Activated CD8-positive, alpha-beta T cell treated with anti-CD3 and anti-CD28 coated beads for 36 hours (primary cell): ENCODE measurements at places on chromosomes 1 and 21. TPM values are rescaled to one million over a fixed set of nuclear protein-coding genes. Genes with fewer than 3 reads are reported as not detected.
A peak's percentile ranks its signal among the peaks of the same experiment; 100 is the strongest.

GRCh38 chr1:184461321-184461720 lies 74.5 kb downstream of the C1orf21 start:
- no peaks in the 10 kb centered on the region for H3K36me3 ChIP-seq
- H3K27ac ChIP-seq, result no peak overlapping the region
- DNase-seq, result no peak
- no peak overlapping the region for H3K4me3 ChIP-seq

- H3K36me3 ChIP-seq, result no peaks in the 10 kb centered on the region
- H3K4me1 ChIP-seq, result no peaks in the 10 kb centered on the region
- DNase-seq, result no peak
- no peaks in the 10 kb centered on the region for H3K27me3 ChIP-seq
- H3K27ac ChIP-seq, result no peak overlapping the region
- no peak overlapping the region for H3K4me3 ChIP-seq
Observed at GRCh38 chr1:101363891-101364318, 127.1 kb downstream of the S1PR1 start.

The HMGCS2 gene
- total RNA-seq, result not detected

The CTBS gene
- 13.5 TPM for total RNA-seq

GRCh38 chr1:221801773-221802516 lies 60.1 kb upstream of the DUSP10 start:
- no peak overlapping the region for H3K27ac ChIP-seq
- no peak for DNase-seq
- no peaks in the 10 kb centered on the region for H3K27me3 ChIP-seq
- peaks cover 8% of the 10 kb centered on the region for H3K36me3 ChIP-seq
- peaks cover 17% of the 10 kb centered on the region for H3K4me1 ChIP-seq
- H3K4me3 ChIP-seq, result no peak overlapping the region

The SYT2 gene
- total RNA-seq, result not detected

DNA sequence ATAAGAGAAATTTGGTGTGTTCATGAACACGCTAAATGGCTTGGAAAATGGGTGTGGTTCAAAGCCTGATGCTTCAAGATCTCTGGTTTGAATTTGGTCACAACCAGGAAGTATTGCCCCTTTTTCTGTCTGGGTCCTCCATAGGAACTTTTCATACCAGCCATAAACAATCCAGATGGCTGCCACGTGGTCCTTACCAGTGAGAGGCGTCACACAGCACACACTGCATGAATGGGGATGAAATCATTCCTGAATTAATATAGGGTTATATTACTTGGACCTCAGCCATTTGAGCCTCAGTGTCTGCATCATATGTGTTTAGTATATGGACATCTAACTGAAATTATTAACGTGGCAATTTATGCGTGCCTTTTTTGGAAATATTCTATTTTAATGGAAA lies 64.0 kb downstream of the PRRX1 start:
- H3K36me3 ChIP-seq, result no peaks in the 10 kb centered on the region
- H3K4me1 ChIP-seq, result no peaks in the 10 kb centered on the region
- DNase-seq, result no peak
- no peak overlapping the region for H3K27ac ChIP-seq

DNA sequence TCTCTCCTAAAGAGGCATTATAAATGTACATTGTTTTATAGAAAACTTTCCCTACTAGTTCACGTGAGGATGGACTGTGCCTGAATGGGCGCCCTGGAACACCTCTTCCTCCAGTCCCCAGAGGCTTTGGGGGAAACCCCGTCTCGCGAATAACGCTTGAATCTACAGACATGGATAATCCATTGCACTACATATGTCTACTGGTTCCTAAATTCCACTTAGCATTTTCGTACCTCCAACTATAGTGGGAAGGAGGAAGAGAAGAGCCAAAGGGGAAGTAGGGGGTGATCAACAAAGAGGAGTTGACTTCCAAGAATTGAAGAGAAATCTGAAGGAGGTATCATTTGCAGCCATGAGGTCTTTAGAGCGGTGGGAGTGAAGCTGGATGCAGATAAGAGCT lies 11.1 kb downstream of the BARHL2 start:
- H3K27ac ChIP-seq, result no peak overlapping the region
- no peaks in the 10 kb centered on the region for H3K36me3 ChIP-seq
- peaks cover 76% of the 10 kb centered on the region for H3K27me3 ChIP-seq
- peaks cover 7% of the 10 kb centered on the region for H3K4me1 ChIP-seq
- H3K4me3 ChIP-seq, result peak overlapping the region; percentile 4

The HHAT gene
- 0.99 TPM for total RNA-seq

The FAM72D gene
- 23.2 TPM for total RNA-seq

The KCNE1 gene
- not detected for total RNA-seq

DNA sequence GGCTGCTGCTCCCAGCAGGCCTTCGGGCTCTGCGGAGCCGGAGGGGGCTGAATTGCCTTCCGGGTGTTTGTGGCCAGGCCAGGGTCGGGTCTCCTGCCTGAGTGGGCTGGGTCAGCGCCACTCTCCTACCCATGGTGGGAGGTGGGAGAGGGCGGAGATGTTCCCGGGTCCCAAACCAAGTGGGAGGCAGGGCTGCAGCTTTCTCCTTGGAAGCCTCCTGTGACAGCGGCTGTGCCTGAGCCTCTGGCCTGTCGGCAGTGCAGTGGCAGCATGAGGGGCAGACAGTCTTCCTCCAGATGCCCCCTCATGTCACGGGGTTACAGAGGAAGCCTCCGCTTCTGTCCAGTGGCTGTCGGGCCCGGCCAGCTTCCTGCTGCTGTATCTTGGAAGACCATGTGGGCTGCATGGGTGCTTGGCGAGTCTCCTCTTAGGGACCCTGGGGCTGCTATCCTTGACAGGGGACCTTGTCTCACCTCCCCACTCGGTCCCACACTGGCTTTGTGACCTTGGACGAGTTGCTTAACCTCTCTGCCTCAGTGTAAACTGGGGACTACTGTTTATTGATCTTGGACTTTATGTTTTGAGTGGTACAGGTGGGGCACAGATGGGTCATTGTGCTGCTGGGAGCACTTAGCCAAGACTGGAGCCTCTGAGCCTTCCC lies 4.3 kb downstream of the SKI start:
- H3K36me3 ChIP-seq, result peaks cover 35% of the 10 kb centered on the region
- peak overlapping the region; percentile 96 for H3K4me3 ChIP-seq
- DNase-seq, result no peak
- H3K4me1 ChIP-seq, result peaks cover 53% of the 10 kb centered on the region

The FOXD2 gene
- 0.11 TPM for total RNA-seq

DNA sequence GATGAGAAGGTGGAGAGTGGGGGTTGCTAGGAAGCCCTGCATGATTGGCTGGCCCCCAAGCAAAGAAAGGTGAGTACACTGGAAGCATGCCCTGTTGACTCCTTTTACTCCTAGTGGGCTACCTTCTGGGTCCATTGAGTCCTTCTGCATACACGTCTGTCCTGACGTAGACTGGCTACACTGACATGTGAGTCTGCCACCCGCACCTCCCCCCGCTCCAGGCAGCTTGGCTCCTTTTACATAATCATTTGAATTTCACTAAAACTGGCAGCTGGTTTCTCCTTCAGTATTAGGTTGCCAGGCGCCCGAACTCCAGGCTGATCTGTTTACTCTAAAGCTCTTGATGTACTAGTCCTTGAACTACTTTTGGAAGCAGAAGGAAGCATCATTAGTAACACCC lies 8.7 kb downstream of the MRPS21 start:
- DNase-seq, result no peak
- H3K27me3 ChIP-seq, result no peaks in the 10 kb centered on the region
- peaks cover 14% of the 10 kb centered on the region for H3K4me1 ChIP-seq
- peaks cover 41% of the 10 kb centered on the region for H3K36me3 ChIP-seq
- no peak overlapping the region for H3K4me3 ChIP-seq

DNA sequence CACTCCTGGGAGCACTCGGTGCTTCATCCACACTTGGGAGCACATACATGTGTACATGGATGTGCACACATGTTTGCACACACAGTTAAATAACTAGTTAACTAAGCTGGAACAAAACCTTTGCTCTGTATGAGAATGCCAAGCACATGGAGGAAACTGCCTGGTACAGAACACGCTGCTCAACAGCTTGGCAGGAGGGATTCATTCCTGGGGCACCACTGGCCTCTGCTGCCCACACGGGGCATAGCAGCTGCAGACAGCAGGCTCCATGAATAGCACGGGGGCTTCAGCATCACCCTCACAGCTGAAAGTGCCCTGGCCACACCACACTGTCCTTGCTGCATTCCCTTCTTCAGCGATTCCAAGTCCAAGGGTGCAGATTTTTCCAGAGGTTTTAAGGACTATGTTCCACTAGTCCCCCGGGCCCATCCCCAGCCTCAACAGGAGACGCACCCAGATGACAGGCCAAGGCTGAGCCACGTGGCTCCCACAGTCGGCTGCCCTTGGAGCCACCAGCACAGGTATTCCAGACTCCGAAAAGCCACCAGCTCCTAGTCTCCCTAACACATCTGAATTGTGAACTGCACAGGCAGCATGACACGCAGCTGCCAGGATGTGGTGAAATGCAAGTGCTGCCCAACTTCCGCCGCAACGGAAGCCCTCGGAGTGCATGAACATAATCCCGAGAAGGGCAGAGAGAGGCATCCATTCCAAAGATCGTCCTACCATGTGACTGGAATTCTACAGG lies 16.9 kb downstream of the NPHP4 start:
- DNase-seq, result peak; percentile 57
- H3K27ac ChIP-seq, result no peak overlapping the region
- H3K4me1 ChIP-seq, result peaks cover 3% of the 10 kb centered on the region

GRCh38 chr21:18840239-18840638 lies 436.7 kb upstream of the TMPRSS15 start:
- H3K4me3 ChIP-seq, result no peak overlapping the region
- H3K27me3 ChIP-seq, result no peaks in the 10 kb centered on the region
- no peaks in the 10 kb centered on the region for H3K36me3 ChIP-seq
- no peaks in the 10 kb centered on the region for H3K4me1 ChIP-seq
- H3K27ac ChIP-seq, result no peak overlapping the region

DNA sequence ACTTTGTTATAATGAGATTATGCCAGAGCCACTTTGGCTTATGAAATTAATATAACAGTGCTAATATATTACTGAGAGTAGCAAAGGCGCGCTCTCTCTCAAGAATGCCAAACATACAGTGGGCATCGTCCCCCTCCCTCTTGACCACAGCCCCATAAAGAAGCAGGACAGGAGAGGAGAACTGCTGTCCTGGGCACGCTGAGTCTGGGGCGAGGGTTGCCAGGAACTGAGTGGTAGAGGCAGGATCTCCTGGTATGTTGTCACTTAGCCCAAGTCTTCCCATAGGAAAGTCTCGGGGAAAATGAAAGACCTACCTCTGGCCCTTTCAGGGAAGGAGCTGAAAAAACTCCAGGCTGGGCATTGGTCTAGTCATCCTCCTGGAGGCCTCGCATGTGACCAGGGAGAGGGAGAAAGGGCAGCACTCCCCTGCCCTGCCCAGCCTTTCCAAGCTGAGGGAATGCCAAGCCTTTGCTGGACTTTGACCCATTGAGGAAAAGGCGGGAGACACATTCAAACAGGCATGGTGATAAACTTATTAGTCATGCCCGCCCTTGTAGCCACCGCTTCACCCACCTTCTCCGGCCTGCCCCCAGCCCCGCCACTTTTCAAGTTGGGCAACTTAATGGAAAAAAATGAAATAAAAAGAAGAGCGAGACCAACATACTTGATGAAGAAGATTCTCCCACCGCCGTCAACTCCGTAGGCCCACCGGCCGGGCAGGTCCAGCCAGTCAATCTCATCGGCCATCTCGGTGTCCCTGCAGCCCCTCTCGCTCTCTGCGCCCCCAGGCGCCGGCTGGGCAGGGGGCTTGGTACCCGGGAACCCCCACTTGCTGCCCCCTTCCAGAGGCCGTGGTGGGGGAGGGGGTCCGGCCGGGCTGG lies 17.4 kb upstream of the PLEKHA6 start:
- no peak overlapping the region for H3K27ac ChIP-seq
- H3K4me3 ChIP-seq, result peak overlapping the region; percentile 55
- H3K36me3 ChIP-seq, result no peaks in the 10 kb centered on the region
- H3K27me3 ChIP-seq, result peaks cover 14% of the 10 kb centered on the region

DNA sequence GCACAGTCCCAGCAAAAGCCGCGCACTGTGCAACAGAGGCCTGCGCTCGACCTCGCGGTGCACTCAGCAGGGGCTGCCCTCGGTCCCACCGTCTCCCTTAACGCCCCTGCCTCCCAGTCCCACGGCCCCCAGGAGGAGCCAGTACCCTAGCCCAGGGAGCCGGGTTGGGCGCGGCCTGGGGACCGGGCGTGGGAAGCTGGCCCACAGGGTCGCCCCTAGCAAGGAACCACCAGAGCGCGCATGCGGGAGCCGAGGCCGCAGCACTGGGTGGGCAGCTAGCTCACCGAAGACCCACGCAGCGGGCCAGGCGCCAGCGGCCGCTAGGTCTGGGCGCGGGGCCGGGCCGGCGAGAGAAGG lies 21.6 kb upstream of the ZNF678 start:
- DNase-seq, result no peak
- peak overlapping the region; percentile 52 for H3K4me3 ChIP-seq
- H3K4me1 ChIP-seq, result peaks cover 7% of the 10 kb centered on the region
- no peaks in the 10 kb centered on the region for H3K36me3 ChIP-seq
- H3K27me3 ChIP-seq, result no peaks in the 10 kb centered on the region

- no peak overlapping the region for H3K4me3 ChIP-seq
- no peaks in the 10 kb centered on the region for H3K27me3 ChIP-seq
- peaks cover 66% of the 10 kb centered on the region for H3K4me1 ChIP-seq
- no peak for DNase-seq
- no peak overlapping the region for H3K27ac ChIP-seq
- peaks cover 72% of the 10 kb centered on the region for H3K36me3 ChIP-seq
Observed at GRCh38 chr1:54397090-54397591, 9.1 kb downstream of the SSBP3 start.

GRCh38 chr1:30845237-30845903 lies 63.2 kb downstream of the SDC3 start:
- DNase-seq, result no peak
- peaks cover 60% of the 10 kb centered on the region for H3K27me3 ChIP-seq
- no peak overlapping the region for H3K4me3 ChIP-seq
- no peaks in the 10 kb centered on the region for H3K4me1 ChIP-seq
- H3K27ac ChIP-seq, result no peak overlapping the region

- no peak overlapping the region for H3K4me3 ChIP-seq
- DNase-seq, result no peak
- H3K27me3 ChIP-seq, result no peaks in the 10 kb centered on the region
- H3K27ac ChIP-seq, result no peak overlapping the region
Observed at GRCh38 chr1:45573231-45573804, 10.5 kb upstream of the NASP start.

GRCh38 chr1:50105433-50105832 lies 3.3 kb upstream of the ELAVL4 start:
- H3K36me3 ChIP-seq, result no peaks in the 10 kb centered on the region
- peaks cover 29% of the 10 kb centered on the region for H3K27me3 ChIP-seq
- no peak overlapping the region for H3K27ac ChIP-seq
- H3K4me3 ChIP-seq, result no peak overlapping the region

GRCh38 chr1:1101503-1101902 lies 14.4 kb downstream of the C1orf159 start:
- no peak overlapping the region for H3K4me3 ChIP-seq
- H3K27ac ChIP-seq, result no peak overlapping the region
- DNase-seq, result no peak
- peaks cover 63% of the 10 kb centered on the region for H3K4me1 ChIP-seq
- peaks cover 9% of the 10 kb centered on the region for H3K27me3 ChIP-seq

The LMX1A gene
- not detected for total RNA-seq

- H3K36me3 ChIP-seq, result peaks cover 7% of the 10 kb centered on the region
- H3K27ac ChIP-seq, result peak overlapping the region; percentile 10
- H3K4me3 ChIP-seq, result no peak overlapping the region
- H3K27me3 ChIP-seq, result no peaks in the 10 kb centered on the region
Observed at GRCh38 chr1:187074445-187075048, 245.8 kb downstream of the PLA2G4A start.

- no peak for DNase-seq
- no peak overlapping the region for H3K4me3 ChIP-seq
- H3K27ac ChIP-seq, result no peak overlapping the region
Observed at GRCh38 chr1:174743654-174744561, 255.8 kb upstream of the CACYBP start.

GRCh38 chr21:16117851-16118590 lies 388.2 kb downstream of the USP25 start:
- no peak overlapping the region for H3K27ac ChIP-seq
- H3K36me3 ChIP-seq, result no peaks in the 10 kb centered on the region
- H3K4me1 ChIP-seq, result no peaks in the 10 kb centered on the region
- no peak overlapping the region for H3K4me3 ChIP-seq
- no peak for DNase-seq
